ENCODE measurements at places on chromosomes 3 and 15. TPM values are rescaled to one million over a fixed set of nuclear protein-coding genes. Genes with fewer than 3 reads are reported as not detected.

Gene SLC49A4
- 2.7 TPM for total RNA-seq

Gene RTP2
- total RNA-seq, result not detected

- DNase-seq, result no peak
These were observed 92.9 kb upstream of the AGBL1 start for GRCh38 chr15:85986741-85987140.

DNA sequence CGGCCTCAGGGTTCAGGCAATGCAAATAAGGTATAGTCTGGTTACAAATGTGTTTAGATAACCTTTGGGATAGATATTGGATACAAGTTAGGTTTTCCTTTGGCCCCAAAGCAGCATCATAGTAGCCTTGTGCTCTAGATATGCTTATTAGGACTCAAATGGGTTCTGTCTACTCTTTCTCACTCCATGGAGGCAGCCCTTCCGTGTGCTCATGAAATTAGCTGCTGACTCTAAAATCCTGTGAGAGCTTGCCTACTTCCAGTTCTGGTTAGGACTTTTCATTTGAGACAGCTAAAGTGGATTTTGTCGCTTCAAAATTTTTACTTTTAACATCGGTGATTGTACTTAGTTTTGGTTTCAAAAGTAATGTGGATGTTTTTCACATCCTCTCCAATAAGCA lies 1.6 kb downstream of the CDV3 start:
- no peak for DNase-seq

DNA sequence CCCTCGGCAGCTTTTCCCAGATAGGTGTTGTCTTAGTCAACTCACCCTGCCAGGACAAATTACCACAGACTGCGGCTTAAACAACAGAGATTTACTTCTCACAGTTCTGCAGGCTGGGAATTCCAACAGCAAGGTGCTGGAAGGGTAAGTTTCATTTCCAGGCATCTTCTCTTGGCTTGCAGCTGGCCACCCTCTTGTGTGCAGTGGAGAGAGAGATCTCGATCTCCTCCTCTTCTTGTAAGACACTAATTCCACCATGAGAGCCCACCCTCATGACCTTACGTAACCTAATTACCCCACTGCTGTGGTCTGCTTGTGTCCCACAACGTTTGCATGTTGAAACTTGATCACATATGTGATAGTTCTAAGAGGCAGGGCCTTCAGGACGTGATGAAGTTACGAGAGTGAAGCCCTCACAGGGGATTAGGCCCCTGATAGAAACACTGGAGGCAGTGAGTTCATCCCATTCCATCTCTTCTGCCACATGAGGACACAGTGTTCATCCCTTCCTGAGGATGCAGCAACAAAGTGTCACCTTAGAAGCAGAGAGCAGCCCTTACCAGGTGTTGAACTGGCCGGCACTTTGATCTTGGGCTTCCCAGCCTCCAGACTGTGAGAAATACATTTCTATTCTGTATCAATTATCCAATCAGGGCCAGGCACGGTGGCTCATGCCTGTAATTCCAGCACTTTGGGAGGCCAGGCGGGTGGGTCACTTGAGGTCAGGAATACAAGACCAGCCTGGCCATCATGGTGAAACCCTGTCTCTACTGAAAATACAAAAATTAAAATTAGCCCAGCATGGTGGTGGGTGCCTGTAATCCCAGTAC lies 247.7 kb downstream of the PLCL2 start:
- no peak for DNase-seq

DNA sequence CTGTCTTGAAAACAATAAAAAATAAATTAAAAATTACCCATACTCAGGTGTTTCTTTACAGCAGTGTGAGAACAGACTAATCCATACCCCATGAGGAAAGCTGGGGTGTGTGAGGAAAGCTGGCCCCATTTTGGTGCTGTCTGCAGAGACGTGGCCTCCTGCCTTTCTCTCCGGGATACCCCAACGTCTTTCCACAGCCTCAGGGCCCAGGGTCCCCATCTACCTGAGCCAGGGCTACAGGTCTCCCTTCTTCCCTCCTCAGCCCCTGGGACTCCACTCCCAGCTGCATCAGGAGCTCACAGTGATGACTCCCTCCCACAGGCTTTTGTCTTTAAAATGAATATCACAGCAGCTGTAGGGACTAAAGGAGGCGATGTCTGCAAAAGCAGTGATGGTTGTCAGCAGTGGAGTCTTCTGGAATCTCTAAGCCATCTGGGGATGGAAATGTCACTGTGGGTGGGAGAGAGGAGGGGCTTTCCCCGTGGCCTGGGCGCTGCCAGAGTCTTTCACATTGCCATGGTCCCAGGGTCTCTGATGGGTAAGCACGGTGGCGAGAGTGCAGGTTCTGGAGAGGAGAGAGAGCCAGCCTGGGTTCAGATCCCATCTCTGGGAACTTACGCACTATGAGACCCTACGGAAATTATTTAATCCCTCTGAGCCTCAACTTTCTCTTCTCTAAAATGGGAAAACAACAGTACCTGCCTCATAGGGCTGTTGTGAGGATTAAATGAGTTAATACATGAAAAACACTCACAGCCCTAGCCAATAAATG lies 259.3 kb downstream of the PLCL2 start:
- DNase-seq, result no peak

GRCh38 chr3:120407508-120408287 lies 43.1 kb downstream of the FSTL1 start:
- DNase-seq, result no peak

- peak; percentile 84 for DNase-seq
These were observed 13.2 kb upstream of the SHF start for GRCh38 chr15:45200799-45201556.
